Effector CD8-positive, alpha-beta T cell (primary cell): ENCODE measurements at places on chromosomes 7 and 10.

DNA sequence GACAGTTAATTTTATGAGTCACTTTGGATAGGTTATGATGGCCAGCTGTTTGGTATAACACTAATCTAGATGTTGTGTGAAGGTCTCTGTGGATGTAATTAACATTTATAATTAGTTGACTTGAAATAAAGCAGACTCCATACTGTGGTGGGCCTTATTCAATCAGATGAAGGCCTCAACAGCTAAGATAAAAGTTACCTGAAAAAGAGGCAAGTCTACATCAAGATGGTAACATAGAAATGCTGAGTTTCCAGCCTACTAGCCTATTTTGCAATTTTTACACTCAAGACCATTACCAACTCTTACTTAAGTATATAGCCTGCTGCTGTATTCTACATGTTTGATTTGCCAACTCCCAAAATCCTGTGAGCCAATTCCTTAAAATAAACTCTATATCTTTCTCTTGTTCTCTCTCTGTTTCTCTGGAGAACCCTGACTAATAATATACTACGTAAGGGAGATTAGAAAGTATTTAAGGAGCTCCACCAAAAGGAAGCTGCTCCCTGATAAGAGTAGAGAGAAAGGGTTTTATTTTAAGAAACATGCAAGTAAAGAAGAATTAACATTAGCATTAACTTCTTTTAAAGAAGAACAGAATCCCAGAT, 42.7 kb downstream of the ZNF438 start:
- DNase-seq, result no peak

DNA sequence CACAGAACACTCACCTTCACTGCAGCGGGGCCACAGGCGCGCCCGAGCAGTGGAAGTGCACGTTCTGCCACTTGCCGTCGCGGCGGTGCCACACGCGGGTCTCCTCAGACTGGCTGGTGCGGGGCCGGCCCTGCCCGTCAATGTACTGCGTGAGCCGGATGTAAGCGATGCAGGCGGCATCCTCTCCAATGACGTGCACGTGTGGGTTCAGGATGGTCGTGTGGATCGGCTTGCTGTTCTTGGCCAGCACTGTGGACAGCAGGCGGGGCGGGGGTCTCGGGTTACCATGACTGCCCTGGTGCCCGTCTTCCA, 19.2 kb downstream of the YKT6 start:
- no peak for DNase-seq

GRCh38 chr7:19623676-19624075, 85.2 kb downstream of the POLR1F start:
- DNase-seq, result no peak

DNA sequence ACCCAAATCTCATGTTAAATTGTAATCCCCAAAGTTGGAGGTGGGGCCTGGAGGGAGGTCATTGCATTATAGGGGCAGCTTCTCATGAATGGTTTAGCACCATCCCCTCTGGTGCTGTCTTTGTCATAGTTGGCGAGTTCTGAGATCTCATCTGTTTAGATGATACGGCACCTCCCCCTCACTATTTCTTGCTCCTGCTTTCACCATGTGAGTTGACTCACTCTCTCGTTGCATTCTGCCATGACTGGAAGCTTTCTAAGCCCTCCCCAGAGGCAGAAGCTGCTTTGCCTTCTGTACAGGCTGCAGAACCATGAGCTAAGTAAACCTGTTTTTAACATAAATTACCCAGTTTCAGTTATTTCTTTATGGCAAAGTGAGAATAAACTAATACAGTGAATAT, 18.9 kb upstream of the ZNF138 start:
- no peak for DNase-seq

GRCh38 chr10:63217120-63217605, 84.0 kb downstream of the NRBF2 start:
- DNase-seq, result no peak
